Caco-2 (cell line): ENCODE measurements at places on chromosomes 11 and 22.

- no peak for DNase-seq
Observed at GRCh38 chr22:28027453-28028448, 108.7 kb upstream of the PITPNB start.

DNA sequence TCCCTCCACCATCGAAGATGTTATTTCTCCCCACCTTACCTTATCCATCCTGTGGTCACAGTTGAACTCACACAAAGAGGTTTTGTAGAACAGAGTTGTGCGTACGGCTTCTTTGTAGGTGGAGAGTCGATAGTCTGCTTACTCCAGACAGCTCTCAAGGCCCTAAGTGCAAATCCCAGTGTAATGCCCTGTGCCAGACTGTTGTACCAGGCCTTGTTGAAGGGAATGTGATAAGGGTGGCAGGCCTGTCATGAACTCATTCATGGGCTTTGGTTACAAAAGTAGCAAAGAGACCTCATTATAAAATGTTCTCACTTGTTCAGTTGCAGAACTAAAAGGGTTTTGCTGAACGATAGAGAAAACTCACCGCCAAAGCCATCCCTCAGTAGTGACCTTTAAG lies 288.7 kb upstream of the CADM1 start:
- DNase-seq, result no peak

GRCh38 chr11:118845369-118845768 lies 38.3 kb upstream of the CXCR5 start:
- no peak for DNase-seq

DNA sequence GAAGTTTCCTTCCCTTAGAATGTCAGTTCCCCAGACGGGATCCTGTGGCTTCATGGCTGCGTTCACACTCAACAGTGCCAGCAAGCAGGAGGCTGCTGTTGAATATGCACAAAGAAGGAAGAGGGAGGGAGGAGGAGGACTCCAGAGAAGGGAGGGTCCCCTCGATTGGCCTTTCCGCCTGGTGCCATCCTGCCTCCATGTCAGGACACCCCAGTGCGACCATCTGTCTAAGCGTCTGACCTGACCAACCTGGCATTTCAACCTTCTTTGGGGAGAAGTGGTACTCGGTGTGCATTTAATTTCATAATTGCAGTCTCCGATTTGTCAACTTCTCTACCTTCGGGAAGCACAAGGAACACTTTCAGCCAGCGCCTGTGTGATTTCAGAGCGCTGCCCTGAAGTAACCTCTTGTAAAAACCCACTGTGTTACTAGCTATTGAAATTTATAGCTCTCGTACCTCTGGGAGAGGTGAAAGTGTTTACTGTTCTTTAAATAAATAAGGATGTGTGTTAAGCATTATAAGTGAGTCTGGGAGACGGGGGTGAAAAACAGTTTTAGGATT lies 1491.9 kb downstream of the TBC1D22A start:
- no peak for DNase-seq

GRCh38 chr11:31808721-31809540 lies 2.2 kb downstream of the PAX6 start:
- DNase-seq, result no peak

- DNase-seq, result peak; percentile 19
Observed at GRCh38 chr22:35498026-35498800, 42.4 kb upstream of the RASD2 start.

DNA sequence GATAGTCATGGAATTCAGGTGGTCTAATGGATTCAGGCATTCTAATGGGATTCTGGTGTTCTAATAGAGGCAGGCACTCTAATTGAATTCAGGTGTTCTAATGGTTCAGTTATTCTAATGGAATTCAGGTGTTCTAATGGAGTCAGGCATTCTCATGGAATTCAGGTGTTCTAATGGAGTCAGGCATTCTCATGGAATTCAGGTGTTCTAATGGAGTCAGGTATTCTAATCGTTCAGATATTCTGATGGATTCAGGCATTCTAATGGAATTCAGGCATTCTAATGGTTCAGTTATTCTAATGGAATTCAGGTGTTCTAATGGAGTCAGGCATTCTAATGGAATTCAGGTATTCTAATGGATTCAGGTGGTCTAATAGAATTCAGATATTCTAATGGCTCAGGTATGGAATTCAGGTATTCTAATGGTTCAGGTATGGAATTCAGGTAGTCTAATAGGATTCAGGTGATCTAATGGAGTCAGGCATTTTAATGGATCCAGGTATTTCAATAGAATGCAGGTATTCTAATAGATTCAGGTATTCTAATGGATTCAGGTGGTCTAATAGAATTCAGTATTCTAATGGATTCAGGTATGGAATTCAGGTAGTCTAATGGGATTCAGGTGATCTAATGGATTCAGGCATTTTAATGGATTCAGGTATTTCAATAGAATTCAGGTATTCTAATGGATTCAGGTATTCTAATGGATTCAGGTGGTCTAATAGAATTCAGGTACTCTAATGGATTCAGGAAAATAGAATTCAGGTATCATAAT lies 22.0 kb upstream of the PHF21B start:
- no peak for DNase-seq

- no peak for DNase-seq
Observed at GRCh38 chr11:84468235-84468634, 1158.9 kb downstream of the DLG2 start.

DNA sequence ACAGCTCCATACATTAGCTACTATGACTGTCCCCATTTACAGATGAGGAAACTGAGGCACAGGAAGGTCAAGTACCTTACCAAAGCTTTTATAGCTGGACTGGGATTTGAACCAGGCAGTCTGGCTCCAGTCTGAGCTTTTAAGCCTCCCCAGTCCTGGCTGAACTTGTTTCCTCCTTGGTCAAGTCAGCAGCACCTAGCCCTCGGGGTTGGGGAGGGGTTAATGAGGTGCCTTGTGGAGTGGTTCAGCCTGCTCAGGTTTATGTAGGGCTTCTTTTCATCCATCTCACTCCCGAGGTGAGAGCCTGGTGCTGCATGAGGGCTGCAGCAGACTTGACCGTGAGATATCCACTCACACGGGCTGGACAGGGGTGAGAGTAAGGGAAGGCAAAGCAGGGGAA lies 36.7 kb upstream of the GCAT start:
- no peak for DNase-seq

- no peak for DNase-seq
Observed at GRCh38 chr22:46251816-46252380, 1.8 kb upstream of the CDPF1 start.

GRCh38 chr11:10943968-10944367 lies 86.1 kb upstream of the ZBED5 start:
- DNase-seq, result no peak

DNA sequence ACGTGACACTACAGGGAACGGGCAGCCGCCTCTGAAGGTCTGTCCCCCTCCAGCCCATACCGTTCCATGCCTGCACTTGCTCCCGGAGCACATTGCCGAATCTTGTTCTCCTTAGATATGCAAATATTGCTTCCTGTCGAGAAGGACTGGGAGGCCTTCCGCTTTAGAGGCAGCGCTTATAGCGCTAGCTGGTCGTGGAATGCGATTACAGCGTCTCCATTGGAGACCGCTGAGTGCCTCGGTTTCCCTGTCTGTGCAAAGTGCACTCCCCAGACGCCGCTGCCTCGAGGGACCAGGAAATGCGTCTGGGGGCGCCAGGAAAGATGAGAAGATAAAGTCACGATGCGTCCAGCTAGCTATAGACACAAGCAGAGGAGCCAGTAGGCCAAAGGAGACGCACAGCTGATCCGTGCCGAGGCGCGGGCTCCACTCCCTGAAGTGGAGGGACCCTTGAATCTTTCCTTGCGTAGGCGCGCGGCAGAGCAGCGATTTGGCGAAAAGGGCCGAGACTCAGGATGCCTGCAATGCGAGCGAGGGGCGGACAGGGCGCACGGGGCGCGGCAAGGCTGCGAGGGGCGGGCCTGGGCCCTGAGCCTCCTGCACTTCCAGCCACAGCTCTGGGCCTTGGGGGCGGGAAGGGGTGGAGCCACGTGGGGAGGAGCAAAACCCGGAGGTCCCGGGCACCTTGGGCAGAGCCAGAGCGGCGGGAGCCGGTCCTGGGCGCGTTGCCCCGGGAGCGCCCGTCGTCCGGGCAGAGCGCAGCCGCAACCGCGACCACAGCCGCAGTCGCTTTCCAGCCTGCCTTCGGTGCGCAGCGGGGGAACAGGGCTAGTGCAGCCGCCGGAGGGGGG lies at the start of gene RASSF10:
Gene RASSF10, plus strand, starts transcription at position 692 of the 851 bp plus-strand sequence. CDS start 261 bp downstream, outside the sequence.
- DNase-seq, result peak; percentile 74

DNA sequence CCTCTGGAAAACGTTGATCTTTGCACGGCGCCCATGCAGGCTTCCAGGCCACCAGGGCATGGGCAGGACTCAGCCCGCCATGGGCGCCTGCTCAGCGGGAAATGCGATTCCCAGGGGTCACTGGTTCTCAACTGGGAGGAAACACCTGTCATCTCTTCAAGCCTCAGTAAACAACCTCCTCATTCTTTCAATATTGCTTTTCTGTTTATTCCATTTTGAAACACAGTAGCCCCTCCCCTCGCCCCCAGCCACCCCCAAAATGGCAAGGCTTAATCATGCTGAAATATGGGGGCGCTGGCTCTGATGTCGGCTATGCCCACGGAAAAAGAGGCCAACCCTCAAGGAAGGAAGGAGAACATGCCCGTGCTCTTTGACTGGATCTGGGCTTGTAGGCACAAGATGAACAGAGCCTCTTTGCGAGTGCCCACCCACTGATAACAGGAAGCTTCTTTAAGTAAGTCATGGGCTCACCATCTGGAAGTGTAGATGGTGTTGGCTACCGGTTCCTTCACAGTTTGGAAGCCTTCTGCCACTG lies 594 bp upstream of the POU2AF1 start:
- DNase-seq, result no peak
